Esophagus squamous epithelium (tissue), 5 donors: ENCODE measurements at places on chromosomes 2 and 18.
A peak's percentile ranks its signal among the peaks of the same experiment; 100 is the strongest.

GRCh38 chr2:219387306-219388120, at the start of gene DNPEP:
TSS of gene DNPEP (minus strand) at chr2:219387912. CDS start at chr2:219387794, 118 bp downstream.
- DNase-seq, result peak; percentile 95

GRCh38 chr2:85151026-85151425, 17.8 kb downstream of the TCF7L1 start:
- no peak for DNase-seq

GRCh38 chr2:69829256-69830044, at the start of gene GMCL1:
TSS of gene GMCL1 (plus strand) at chr2:69829660. CDS start at chr2:69829893, 233 bp downstream.
- DNase-seq, result peak; percentile 78

- no peak for DNase-seq
Measured at GRCh38 chr2:233936089-233936488, 18.9 kb downstream of the TRPM8 start.

- no peak for DNase-seq
Measured at GRCh38 chr2:152054593-152054992, 44.3 kb downstream of the CACNB4 start.

GRCh38 chr2:74186038-74186437, 7.4 kb upstream of the MOB1A start:
- DNase-seq, result no peak
